ENCODE measurements at places on chromosomes 12 and 14.
A peak's percentile ranks its signal among the peaks of the same experiment; 100 is the strongest.

DNA sequence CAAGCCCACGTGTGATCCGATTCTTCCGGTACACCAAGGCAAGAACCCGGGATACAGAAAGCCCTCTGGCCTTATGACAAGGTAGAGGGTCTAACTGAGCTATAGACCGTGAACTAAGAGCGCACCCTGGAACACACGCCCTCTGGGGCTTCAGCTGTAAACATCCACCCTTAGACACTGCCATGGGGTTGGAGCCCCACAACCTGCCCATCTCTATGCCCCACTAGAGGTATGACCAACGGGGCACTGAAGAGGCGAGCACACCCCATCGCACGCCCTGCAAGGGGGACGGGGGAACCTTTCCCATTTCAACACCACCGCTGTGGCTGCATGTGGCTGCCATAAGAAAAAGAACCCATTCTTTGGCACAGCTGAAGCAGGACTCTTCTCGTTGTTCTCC lies 1206.0 kb upstream of the TMEM132C start:
- DNase-seq = no peak

DNA sequence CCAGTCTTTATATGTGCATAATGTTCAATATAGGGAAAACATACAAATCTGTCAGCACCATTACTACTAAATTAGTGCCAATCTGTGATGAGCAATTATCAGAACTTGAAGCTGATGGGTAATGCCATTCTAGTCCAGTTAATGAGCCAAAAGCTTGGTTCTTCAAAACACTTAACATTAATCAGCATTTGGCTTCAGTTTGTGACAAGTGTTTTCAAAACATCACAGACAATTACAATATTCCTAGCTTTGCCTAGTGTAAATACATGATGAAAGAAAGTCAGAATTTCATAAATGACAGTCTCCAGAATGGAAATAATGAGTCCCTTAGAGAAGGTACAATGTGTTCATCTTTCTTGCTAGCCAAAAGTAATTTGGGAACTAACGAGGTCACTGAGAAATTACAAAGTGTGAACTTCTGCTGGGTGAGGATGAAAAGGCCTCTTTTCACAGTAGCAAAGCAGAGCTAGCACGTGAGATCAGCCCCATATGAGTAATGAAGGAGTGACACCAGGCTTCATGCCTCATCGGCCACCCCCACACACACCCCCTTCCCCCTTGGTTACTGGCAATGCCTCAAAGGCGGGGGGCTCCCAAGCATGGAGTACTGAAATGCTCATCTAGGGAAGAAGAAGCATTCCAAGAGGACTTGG lies 180.6 kb upstream of the EEA1 start:
- peak; percentile 15 for DNase-seq

- DNase-seq = peak; percentile 96
Observed at GRCh38 chr12:45728630-45729232, 775 bp upstream of the ARID2 start.

- DNase-seq = no peak
Observed at GRCh38 chr14:73025544-73025943, 1.4 kb downstream of the ZFYVE1 start.

GRCh38 chr12:71439362-71439612 lies 311 bp upstream of the LGR5 start:
- no peak for DNase-seq

GRCh38 chr12:125525879-125526278 lies 460.6 kb downstream of the AACS start:
- DNase-seq = no peak

DNA sequence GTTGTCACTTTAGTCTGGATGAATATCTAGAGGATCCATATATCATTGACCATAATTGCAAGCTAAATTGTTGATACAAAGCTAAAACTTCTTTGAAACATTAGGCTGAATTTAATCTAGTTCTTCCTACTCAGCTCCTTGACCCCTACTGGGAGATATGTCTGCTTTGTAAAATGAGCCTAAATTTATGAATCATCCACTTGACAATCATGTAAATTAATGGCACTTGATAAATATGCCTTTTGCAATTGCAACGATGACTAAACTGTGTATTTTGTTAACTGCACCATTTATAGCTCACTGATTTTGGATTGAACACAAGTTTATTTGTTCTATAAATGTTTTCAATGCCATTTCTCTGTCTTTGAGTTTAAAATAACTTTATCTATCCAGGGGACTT lies 1616.5 kb upstream of the FLRT2 start:
- DNase-seq = no peak

DNA sequence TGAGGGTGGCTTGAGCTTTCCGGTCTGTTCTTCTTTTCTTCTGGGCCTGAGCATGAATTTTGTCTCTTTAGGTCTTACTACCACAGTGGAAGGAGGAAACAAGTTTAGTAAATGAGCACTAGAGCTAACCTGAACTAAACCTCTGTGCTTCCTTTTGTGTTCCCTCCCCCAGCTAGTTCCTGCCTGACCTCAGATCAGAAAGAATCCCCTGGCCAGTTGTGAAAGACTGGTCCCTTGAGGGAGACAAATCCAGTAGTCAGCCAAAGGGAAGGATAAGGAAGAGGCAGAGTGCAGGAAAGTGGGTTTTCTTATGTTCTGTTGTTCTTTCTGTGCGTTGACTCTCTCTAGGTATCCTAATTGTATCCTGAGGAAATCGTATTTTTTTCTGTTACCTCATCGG lies 17.5 kb downstream of the ZNF664 start:
- no peak for DNase-seq

DNA sequence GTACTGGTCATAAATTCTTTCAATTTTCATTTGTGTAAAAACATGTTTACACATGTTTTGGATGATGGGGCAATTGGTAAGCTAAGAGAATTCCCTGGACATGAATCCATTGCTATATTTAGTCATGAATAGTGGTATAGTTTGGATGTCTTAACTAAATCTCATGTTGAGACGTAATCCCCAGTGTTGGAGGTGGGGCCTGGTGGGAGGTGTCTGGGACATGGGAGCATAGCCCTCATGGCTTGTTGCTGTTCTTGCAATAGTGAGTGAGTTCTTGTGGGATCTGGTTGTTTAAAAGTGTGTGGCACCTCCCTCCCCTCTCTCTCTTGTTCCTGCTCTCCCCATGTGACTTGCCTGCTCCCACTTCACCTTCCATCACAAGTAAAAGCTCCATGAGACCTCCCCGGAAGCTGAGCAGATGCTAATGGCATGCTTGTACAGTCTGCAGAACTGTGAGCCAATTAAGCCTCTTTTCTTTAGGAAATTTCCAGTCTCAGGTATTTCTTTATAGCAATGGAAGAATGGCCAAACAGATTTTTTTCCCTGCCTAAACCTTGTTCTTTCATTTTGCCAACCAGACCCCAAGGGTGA lies 33.6 kb downstream of the CTSG start:
- no peak for DNase-seq

DNA sequence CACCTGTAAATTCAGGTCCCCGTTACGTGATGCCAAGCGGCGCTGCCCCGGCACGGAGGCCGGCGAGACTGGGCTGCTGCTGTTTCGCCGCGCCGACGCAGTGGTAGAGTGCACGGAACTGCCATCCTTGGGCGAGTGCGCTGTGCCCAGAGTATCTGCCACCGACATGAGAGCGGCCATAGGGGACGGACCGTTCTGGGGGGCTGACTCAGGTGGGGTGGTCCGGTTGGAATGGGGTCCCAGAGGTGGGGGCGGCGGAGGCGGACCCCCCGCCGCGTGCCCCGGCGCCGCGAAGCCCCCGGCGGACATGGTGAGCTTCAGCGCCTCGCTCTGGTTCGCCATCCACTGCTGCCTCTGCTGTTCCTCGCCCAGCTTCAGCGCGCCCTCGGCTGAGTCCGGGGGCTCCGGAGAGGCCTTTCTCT lies 2.8 kb downstream of the IRF2BPL start:
- DNase-seq = no peak

DNA sequence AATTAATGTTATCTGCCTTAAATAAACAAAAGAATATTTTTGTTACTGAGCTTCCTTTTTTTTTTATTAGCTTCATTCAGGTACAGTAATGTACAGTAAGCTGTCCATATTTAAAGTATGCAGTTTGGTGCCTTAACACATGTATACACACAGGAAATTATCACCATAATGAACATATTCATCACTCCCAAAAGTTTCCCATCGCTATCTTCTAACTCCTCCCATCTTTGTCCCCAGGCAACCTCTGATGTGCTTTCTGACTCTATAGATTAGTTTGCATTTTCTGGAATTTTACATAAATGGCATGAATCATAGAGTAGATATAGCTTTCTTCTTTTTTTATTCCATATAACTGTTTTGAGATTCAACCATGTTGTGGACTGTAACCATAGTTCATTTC lies 193.0 kb downstream of the TRHDE start:
- no peak for DNase-seq

DNA sequence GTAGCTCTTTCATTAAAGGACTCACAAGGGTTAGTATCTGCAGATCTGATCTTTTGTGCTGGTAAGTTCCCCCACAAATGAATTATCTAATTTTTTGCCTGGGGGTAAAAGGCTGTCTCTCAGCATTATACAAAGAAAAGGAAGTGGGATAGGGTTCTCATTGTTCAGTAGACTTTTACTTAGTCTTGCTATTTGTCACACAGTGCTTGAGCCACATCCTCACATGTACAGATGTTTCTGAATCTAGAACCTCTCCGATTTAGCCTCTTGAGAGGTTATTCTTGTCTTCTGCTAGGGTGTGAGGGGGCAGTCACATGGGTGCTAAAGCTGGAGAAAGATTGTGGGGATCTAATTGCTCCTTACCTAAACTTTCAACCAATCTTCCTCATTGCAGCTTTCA lies 93.0 kb downstream of the SLC41A2 start:
- no peak for DNase-seq

DNA sequence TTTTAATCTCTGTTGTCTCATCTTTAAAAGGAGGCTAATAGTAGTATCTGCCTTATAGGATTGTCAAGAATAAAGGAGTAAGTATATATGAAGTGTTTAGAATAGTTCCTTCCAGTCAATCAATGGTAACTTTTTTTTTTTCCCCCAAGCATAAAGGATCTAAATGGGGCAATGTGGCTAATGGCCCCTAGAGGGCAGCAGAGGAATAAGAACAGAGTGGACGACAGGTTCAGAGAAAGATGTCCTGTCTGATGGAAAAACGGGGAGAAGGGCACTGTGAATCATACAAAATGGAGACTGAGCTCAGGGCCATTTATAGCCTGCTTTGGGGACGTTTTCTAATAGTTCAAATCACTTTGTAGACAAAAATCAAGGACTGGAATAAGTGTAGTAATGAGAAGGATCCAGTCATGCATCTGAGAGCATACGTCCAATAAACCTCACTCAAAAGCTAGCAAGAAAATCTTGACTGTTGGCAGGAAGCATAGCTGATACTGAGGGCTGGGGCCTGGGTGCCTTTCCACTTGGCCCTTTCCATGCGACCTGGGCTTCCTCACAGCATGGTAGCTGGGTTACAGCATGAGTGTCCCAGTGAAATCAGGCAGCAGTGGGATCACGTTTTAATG lies 51.3 kb downstream of the IFNG-AS1 start:
- peak; percentile 52 for DNase-seq

GRCh38 chr12:70121562-70121961 lies 121.7 kb upstream of the CNOT2 start:
- DNase-seq = no peak

GRCh38 chr14:31937730-31938346 lies 139.3 kb upstream of the ARHGAP5 start:
- DNase-seq = peak; percentile 62

- DNase-seq = no peak
Observed at GRCh38 chr14:62689733-62690132, 355.5 kb downstream of the KCNH5 start.

- DNase-seq = no peak
Observed at GRCh38 chr12:15811214-15812127, 22.3 kb upstream of the EPS8 start.

- no peak for DNase-seq
Observed at GRCh38 chr12:124512667-124513296, 54.6 kb downstream of the NCOR2 start.

DNA sequence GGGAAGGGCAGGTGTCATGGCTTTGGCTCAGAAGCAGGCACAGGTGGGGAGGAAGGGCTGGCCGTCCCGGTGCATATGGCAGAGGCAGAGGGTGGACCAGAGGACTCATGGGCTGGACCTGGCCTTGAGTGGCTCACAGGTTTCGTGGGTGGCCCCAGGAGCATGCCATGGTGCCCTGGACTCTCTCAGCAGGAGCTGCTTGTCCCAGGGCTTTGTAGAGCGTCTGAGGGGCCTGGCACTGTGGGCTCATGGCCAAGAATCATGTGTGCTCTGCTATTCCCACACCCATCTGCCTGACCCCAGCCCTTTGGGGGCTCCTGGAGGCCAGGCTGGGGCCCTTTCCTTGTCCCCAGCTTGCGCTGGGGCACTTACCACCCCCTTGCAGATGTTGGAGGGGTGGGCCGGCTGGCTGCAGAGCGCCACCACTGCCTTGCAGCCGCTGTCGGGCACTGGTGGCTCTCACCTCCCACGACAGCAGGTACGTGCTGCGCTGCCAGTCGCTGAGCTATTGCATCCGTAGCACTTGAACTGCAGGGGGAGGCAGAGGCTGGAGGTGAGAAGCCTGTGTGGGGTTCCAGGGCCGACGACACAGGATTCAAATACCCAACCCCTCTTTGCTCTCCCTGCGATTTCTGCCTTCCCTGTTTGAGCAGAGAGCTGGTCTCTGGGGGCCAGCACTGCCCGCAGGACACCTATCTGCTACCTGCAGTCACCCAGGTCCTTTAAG lies 187.4 kb upstream of the PRMT8 start:
- DNase-seq = no peak

DNA sequence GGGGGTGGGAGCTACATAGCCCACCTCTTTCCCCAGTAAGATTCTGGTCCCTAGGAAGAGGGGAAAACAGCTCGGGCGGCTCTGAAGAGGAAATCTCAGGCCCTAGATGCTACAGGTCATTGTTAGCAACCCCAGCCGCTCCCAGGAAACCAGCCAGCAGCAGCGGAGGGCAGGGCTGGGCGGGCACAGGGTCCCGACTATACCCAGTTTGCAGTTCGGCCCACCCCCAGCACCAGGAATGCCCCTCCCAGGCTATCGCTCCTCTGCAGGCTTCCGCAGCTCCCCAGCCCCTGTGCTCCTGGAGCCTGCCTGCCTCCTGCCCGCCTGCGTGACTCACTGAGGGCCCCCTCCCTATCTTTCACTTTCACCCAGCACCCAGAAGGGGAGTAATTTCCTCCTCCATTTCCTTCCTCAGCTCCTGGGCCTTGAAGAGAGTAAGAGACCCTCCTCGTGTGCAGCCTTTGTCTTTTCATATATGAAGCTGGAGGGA lies 27.2 kb upstream of the PNMA1 start:
- DNase-seq = peak; percentile 69

- DNase-seq = no peak
Observed at GRCh38 chr12:93174048-93174447, 203.7 kb upstream of the NUDT4 start.

- DNase-seq = no peak
Observed at GRCh38 chr12:131826097-131826928, 1.9 kb upstream of the MMP17 start.

- DNase-seq = no peak
Observed at GRCh38 chr12:93468008-93468371, 676 bp downstream of the MRPL42 start.

DNA sequence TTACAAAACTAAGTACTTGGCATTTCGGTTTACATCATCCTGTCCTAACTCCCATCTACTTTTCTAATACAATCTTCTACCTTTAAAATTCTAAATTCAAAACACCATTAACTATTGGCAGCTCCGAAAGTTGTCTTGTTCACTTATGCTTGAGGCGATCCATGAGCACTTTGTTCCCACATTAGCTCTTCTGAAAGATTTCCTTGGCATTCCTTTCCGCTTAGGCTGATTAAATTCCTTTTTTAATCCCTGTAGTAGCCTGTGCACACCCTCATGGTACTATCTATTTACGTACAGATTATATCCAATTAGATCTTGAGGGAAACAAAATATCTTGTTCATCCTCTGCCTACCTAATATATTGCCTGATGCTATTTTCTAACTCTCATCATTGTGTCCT lies 480.7 kb downstream of the PRKD1 start:
- DNase-seq = no peak

Data from activated T-cell treated with anti-CD3 and anti-CD28 coated beads for 24 hours (primary cell).